ENCODE measurements at places on chromosomes 1 and 21. TPM values are rescaled to one million over a fixed set of nuclear protein-coding genes. Genes with fewer than 3 reads are reported as not detected.

Gene AKR7A3
- 0.62 TPM for total RNA-seq

Gene OR2T11
- total RNA-seq = not detected

Gene SPRR1B
- total RNA-seq = not detected

Gene GNAT2
- 0.33 TPM for total RNA-seq

Gene HSPA6
- 4.6 TPM for total RNA-seq

Gene TNFRSF4
- total RNA-seq = not detected
